NCI-H2227 treated with DMSO at 0.1 percent for 48 hours (cell line): ENCODE measurements at places on chromosomes 7 and 10.

GRCh38 chr10:61313460-61313859 is 139.7 kb downstream of the TMEM26 start:
- DNase-seq: no peak

DNA sequence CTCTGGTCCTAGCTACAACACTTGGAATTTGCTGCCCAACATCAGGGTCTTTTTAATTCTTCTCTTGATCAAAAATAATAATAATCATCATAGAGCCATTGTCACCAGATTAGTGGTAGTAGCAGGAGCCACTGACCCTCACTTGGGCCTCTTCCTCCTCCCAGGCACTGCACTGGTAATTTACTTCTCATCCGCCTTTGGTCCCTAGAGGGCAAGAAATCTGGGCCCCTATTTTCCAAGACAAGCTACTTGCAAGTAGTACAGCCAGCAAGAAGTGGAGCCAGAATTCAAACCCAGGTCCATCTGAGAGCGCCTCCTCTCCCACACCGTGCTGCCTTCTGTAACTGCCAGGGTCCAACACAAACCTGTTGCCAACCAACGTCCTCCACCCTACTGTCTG is 121.2 kb downstream of the SPDYE5 start:
- no peak for DNase-seq

- no peak for DNase-seq
Observed at GRCh38 chr10:7424315-7424714, 13.5 kb upstream of the SFMBT2 start.

GRCh38 chr10:76155961-76156360 is 724.5 kb downstream of the LRMDA start:
- DNase-seq: no peak

GRCh38 chr7:1843271-1843861 is 173.3 kb downstream of the ELFN1 start:
- DNase-seq: no peak

DNA sequence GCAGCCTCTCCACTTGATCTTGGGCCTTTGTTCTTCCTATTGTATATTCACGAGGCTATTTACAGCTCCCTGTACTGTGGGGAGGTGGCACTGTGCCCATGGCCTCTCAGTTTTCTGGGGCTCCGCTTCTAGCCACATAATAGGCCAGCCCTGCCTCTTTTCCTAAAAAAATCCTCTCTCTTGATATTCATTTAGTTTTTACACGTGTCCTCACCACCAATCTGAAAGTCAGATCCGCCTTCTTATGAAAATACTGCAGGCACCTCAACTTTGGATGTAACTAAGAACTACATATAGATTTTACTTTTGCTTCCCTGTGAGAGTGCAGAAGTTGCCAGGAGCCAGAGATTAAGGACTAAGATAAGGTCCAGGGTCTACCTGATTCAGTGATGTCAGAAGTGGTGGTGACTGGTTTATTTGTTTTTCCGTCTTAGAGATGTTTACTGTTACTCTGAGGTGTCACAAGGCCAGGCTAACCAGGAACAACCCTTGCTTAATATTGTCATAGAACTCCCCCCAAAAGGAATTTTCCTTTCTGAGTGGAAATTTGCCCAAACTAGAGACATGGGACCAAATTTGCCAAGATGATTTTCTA is 7.8 kb downstream of the BAMBI start:
- DNase-seq: no peak

DNA sequence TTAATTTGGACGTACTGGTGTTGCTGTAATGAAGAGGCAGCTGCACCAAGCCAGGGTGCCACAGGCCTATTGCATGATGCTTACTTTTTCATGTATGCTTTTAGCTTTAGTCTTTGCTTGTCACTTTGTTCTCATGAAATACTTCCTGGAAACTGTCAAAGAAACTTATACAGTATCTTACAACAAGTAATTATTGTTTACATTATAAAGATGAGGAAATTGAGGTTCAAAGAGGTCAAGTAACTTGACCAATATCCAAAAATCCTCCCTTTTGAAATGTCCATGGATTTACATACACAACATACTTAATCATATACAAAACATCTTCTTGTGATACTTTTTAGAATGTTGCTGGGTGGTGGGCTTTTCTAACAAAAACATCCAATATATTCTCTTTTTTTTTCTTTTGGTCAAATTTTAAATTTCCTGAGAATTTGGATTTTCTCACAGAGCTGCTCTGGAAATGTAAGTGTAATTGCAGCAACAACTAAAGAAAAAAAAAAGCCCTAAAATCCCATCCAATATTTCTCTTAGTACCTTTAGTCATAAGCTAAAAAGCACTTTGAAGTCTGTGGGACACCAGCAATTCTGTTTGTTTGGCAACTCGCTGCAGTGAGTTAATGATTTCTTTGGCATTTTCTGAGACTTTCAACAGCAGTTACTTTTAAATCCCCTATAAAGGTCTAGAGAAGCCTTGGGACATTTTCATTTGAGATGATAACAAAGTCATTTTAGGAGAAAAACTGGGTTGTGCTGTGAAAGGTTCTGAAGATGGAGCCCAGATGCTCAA is 500.6 kb upstream of the IGFBP3 start:
- no peak for DNase-seq

GRCh38 chr10:107914450-107915214 is 750.1 kb upstream of the SORCS1 start:
- no peak for DNase-seq

GRCh38 chr7:13050703-13051102 is 363.3 kb downstream of the ARL4A start:
- no peak for DNase-seq

DNA sequence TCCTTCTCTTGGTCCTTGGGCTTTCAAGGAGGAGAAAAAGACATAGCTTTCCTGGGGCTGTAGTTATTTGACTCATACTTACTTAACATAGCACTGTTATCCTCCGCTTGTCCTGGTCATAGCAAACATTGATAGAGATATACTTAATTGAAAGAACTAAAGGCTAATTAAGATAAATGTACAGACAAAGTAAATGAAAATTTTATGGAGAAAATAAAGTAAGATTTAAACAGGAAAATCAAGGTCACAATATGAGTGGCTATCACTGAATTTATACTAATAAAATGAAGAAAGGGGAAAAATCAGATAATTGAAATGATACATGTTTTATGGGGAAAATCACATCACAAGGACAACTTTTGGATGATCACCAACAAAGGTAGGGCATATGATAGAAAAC is 849.7 kb downstream of the GRM8 start:
- no peak for DNase-seq

- DNase-seq: no peak
Observed at GRCh38 chr7:99046722-99047121, 97.2 kb downstream of the SMURF1 start.

- no peak for DNase-seq
Observed at GRCh38 chr7:5514440-5515035, 90.9 kb upstream of the TNRC18 start.

GRCh38 chr7:81367326-81367931 is 402.4 kb downstream of the HGF start:
- DNase-seq: no peak

DNA sequence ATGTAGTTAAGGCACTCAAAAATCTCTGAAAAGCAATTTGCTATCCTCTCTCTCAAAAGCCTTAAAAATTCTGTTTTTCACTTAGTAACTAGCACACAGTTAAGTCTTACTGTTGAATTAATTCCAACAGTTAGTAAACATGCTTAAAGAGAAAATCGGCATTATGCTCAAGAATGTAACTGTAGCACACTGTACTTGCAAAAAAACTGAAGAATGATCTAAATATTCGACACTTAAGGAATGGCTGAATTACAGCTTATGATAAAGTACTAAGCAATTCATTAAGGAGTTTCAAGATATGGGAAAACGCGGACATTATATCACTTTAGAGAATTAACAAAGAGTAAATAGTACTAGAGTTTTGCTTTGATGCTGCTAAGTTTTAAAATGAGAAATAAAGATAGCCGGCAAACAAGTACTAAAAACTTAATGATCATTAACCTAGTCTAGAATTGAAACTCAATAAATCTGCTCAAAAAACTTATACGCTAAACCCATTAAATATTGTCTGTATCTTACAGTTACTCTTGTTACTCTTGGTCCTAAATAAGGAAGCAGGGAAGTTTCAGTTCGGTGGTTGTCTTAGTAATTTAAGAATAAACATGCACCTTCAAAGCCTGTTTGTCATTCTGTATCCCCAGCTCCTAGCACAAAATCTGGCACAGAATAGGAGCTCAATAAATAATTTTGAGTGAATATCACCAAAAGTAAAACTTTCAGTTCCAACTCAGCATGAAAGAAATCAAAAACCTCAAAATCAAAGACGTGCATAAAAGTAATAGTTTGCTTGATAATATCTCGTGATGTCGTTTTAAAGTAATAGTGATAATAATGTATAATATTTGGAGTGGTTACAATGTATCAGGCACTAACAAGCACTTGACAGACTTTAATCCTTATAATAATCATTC is 1.2 kb downstream of the TRDMT1 start:
- DNase-seq: no peak

GRCh38 chr7:66859794-66860645 is 61.0 kb upstream of the TMEM248 start:
- peak; percentile 35 for DNase-seq

DNA sequence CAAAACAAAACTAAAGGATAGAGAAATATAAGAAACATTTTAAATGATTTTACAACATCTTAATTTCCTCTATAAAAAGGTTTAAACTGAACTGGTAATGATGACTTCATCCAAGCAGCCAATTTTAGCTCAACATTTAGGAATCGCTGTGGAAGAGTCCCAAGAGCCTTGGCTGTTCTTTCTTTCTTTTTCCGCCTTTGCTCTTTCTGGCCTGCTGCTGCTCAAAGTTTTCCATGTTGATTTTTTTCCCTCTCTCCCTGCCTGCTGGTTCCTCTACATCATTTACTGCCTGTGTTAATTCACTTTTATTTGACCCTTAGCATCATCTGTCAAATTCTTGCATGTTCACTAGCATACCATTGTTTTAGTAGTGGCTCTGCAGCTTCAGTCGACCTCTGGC is 146.9 kb downstream of the EVX1 start:
- no peak for DNase-seq

- no peak for DNase-seq
Observed at GRCh38 chr10:18332048-18332447, 191.8 kb downstream of the CACNB2 start.

DNA sequence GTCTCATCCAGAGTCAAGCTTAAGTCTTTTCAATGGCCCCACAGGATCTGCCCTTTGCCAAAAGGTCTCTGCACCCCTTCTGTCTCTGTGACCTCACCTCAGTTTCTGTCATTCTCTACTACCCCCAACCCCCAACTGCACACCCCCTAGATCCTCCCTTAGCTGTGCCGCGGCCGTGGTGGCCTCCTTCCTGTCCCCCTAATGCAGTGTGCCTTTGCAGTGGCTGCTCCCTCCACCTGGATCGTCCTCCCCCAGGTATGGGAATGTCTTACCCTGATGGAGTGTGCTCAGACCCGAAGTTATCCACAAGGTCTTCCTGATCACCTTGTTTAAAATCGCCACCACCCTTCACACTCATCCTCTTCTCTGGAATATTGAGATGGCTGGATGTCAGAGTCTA is 9.6 kb downstream of the FGF8 start:
- no peak for DNase-seq
